NCI-H1092 treated with DMSO at 0.1 percent for 48 hours (cell line): ENCODE measurements at places on chromosomes 16 and 17.

DNA sequence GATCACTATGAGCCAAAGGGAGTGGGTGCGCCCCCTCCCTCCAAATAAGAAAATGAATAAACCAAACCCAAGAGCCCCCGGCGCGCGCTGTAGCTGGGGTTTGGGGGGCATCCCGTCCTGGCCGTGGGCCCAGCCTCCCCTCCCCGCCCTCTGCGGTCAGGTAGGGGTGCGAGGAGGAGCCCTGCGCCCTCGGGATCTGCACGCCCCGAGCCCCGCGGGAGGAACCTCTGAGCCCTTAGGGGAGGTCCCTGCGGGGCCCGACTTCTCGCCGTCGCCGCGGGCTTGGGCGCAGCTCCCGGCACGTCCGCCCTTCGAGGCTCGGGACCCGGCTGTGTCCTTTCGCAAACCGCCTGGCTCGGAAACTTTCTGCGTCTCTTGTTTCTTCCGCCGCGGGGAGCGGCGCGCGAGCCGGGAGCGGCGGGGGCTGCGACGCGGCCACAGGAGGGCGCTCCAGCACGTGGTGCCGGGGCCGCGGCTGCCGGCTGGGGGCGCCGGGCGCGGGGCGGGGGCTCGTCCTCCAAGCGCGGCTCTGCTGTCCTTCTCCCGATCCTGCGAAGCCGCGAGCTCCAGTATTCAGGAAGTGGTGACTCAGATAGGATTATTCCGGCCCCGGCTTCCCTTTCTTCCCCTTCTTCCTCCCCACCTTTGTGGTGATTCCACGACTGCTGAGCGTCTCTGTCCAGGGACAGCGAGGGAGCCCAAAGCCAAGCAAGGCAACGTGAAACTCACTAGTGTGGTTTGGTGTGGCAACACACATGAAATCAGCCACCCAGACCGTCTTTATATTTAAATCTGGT, 1.6 kb downstream of the PITPNC1 start:
- peak; percentile 63 for DNase-seq

DNA sequence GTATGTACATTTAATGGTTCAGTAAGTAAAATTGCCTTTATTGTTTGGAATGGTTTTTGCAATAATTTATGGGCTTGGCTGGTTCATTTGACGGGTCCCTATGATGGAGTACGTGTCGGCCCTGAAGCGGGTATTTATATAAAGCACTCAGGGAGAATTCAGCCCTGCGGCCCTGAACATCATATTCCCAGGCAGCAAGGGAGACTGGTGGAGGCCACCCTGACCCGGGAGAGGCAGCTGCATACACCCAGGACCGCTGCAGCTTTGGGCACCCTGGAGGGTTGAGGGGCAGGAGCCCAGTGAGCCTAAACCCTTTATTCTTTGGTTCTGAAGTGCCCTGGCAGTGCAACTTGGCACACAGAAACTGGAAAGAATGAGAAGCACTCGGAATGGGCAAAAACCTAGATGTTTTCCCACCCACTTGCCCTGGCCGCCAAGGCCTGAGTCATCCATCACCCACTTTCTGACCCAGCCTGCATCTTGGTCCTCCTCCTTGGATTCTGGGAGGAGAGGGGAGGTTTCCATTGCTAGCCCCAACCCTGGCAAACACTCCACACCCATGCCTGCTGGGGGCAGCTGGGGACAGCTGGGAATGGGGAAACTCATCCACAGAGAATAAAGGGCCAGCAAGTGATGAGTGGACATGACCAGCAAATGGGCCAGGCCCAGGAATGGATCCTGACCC, 162.2 kb upstream of the TNRC6C start:
- no peak for DNase-seq

- DNase-seq = no peak
These were observed 3.1 kb upstream of the ARL5C start for GRCh38 chr17:39169101-39169500.

DNA sequence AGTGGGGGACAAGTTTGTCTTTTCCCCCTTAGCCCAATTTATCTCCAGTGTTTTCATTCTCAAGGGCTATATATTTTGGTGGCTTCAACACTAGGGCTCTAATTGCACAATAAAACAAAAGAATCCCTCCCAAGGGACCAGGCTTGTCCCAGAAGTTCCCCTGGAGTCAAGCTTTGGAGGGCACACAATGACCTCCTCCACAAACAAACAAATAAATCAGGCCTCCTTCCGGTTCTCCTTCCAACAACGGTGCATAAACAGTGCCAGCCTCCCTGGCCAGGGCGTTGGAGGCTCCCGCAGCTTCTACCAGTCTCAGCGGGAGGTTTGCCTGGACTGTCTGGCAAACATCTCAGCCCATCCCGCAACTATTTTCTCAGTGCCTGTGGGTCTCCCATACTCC, 188.0 kb upstream of the FOXF1 start:
- DNase-seq = no peak

DNA sequence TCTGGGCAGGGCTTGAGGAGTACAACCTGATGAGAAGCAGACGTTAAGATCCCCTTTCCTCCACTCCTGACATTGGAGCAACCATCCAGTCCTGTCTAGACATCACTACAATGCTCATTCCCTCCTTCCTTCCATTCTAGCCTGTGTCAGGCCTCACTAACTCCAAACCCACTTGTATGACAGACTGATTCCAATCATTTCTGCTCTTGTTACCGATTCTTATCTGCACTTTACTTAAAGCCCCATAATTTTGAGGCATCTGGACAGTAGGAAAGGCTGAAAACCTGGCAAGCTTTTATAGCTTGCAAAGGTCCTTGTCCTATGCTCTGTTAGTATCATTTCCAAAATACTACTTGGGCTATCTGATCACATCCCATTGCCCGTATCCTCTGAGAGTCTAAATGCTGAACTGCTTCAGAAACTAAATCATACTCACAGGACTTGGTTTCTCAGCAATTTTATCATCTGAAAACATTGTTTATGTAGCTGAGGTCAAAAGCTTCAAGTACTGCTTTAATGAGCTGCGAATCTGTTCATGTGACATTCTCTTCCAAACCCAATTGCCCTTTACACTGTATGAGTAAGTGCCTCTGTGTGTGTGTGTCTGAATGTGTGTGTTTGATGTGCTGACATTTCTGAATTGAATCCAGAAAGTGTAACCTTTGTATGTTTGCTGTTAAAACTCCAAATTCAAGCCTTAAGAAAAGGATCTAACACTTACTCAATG, 57.2 kb upstream of the CACNG3 start:
- no peak for DNase-seq

- no peak for DNase-seq
These were observed 2.1 kb downstream of the SOX9 start for GRCh38 chr17:72122765-72123529.

- no peak for DNase-seq
These were observed 90.3 kb downstream of the GOSR1 start for GRCh38 chr17:30567231-30568116.

- no peak for DNase-seq
These were observed 420.9 kb upstream of the SOX9 start for GRCh38 chr17:71699907-71700306.

- peak; percentile 14 for DNase-seq
These were observed 1.6 kb upstream of the GAST start for GRCh38 chr17:41710472-41711090.

GRCh38 chr16:49602976-49603310, 229.3 kb downstream of the C16orf78 start:
- no peak for DNase-seq

DNA sequence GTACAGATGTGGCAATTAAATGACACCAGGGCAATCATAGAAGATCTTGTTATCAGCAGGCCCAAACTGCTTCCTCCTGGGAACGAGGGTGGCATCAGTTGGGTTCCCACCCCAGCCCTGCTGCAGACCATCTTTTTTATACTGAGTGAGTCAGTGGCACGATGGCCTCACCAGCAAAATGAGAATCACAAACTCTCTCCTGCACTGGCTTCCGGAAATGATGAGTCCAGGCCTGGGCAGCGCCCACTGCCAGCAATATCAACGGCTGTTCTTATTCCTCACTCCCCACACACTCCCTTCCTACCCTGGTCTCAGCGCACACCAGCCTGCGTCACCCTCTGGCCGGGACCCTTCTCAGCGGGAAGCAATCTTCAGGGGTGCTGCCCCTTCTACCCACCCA, 340.3 kb downstream of the FOXL1 start:
- DNase-seq = no peak

DNA sequence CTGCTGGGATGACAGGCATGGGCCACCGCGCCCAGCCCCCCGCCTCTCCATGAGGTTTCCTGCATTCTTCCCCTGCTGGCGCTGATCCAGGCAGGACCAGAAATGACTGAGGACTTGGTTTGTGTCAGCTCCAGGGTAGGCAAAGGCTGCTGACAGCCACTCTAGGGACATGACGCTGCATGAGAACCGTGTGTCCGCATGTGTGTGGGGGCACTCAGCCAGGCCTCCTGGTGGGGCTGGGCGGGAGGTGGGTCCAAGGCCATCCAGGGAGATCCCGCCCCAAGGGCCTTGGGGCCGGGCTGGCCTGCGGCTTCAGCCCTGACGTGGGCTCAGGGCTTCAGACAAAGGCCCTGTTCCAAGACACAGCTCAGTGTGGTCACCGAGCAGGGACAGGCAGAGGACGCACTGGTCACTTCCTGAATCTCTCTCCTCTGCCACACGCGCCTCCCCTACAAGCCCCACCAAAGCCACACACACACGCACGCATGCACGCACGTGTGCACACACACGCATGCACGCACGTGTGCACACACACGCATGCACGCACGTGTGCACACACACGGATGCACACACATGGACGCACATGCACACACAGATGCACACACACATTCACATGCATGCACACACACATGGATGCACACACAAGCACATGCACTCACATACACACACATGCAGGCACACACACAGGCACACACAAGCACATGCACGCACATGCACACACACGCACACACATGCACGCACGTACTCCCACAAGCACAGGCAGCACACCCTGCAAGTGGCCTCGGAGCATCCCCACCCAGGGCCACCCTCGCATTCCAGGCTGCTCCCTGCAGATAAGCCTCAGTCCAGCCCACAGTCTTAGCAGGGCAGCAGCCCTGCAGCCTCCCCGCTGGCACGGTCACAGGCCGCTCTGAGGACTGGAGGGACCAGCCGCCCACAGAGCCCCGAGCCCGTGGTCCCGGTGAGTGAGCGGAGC, 5.3 kb upstream of the TMEM204 start:
- DNase-seq = no peak

- DNase-seq = no peak
These were observed 48.6 kb upstream of the XYLT1 start for GRCh38 chr16:17519101-17519955.

DNA sequence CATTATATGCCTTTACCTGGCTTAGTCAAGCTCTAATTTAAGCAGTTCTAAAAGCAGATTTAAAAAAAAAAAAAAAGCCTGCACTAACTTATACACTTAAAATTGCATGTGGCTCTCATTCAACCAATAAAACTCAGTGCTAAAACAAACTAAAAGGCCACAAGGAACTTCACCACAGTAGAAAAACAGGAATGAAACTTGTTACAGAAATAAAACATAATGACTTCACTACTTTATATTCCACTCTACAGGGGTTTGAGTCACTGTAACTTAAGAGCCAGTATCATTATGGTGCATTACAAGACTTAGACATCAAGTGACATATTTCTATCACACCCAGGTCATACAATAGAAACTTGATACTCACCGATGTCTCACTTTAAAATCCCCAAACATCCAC, 11.1 kb downstream of the CA10 start:
- no peak for DNase-seq

DNA sequence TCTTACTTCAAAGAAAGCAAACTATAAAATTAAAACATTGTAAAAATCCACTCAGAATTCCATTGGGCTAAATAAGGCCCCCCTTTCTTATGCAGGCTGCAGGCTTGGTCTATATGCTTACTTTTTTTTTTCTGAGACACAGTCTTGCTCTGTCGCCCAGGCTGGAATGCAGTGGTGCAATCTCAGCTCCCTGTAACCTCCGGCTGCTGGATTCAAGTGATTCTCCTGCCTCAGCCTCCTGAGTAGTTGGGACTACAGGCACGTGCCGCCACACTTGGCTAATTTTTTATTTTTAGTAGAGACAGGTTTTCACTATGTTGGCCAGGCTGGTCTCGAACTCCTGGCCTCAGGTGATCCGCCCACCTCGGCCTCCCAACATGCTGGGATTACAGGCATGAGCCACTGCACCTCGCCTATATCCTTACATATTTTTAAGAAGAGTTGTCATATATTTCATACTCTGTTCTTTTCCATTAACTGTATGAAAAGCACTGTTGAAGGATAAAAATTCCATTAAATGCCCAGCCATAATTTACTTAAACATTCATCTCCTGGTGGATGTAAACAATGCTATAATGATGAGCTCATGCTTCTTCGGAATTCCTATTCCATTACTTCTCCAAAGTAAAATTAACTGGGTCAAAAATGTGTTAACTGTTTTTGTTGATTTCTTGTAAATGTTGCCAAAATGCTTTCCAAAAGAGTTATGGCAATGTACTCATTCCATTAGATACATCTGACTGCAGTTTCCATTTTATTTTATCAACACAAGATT, 17.8 kb downstream of the SNN start:
- no peak for DNase-seq

DNA sequence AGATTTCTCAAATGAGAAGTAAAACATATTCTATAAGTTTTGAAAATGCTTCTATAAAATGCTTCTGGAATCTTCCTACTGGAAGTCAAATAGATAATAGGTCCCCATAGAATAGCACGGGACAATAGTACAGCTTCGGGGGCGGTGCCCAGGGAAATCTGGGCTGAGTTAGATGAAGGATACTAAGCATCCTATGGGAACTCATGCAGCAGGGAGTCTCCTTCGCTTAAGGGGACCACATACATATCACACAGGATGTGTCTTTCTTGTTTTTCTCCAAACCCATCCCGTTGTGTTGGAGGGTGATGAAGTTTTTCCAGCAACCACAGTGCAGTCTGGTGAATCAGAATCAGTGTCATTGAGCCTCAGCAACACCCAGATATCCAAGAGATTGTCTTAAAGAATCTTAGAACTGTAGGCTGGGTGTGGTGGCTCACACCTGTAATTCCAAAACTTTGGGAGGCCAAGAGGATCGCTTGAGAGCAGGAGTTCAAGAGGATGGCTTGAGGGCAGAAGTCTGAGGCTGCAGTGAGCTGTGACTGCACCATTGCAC, 84.2 kb downstream of the PITPNC1 start:
- no peak for DNase-seq

GRCh38 chr16:4624827-4625559, 367 bp downstream of the MGRN1 start:
- DNase-seq = peak; percentile 56

- DNase-seq = no peak
These were observed 51.6 kb downstream of the TEX14 start for GRCh38 chr17:58640202-58640601.
